8988T (cell line): ENCODE measurements at places on chromosomes 11 and 22.

- DNase-seq, result no peak
Measured at GRCh38 chr22:43978558-43978957, 23.3 kb downstream of the SAMM50 start.

DNA sequence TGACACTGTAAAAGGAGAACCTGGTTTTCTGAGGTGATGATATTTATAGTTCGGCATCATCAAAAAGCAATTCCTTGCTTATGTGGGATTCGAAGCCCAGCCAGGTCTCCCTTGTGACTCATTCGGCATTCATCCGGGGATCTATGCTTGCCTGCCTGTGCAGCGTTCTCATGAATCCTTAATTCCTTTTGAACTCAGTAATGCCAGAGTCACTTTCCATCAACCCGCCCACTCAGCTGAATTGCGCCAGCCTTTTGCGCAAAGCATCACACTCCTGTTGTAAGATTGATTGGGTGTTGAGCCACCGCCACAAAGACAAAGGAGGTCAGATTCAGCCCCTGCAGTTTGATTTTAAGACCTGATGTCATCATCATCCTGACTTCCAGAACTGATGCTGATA is 128.6 kb downstream of the SLC17A6 start:
- DNase-seq, result no peak

DNA sequence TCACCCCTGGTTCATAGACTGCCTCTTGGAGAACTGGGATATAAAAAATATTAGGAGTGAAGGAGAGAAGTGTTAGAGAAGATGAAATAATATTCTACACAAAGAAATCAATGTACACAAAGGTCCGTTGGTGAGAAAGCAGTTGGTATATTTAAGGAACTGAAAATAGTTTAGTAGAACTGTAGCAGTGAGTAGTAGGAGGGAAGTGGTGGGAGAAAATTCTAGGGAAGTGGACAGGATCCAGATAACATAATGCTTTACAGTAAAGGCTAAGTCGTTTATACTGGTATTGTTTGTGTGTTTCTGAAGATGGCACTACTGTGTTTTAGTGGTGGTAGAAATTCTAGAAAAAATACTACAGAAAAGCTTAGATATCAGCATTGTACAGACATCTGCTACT is 120.8 kb upstream of the CHORDC1 start:
- no peak for DNase-seq

- no peak for DNase-seq
Measured at GRCh38 chr11:74636630-74637184, 44.3 kb downstream of the POLD3 start.

DNA sequence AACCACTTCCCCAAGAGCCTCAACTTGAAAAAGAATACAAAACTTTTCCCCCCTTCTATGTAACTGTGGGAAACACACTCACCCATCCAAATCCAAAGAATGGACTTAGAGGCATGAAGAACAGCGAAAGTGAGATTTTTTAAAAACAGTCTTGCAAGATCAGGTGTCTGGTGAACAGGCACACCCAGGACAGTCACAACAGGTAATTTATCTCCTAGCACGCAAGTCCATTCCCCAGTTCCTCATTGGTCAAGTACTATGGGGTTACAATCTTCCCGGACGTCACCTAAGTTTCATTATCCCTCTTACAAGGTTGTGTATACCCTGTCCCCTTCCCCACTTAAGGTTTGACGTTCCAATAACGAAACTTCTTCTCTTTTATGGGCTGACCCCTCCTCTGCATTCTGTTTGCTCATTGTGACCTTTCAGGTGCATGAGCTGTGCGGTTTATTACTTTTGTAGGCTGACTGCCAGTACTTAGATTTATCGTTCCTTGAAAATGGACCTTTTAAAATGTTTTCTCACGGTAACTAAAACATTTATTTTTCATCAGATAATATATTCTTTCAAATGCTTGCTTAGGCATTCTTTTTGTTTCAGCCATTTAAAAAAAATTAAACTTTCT is 1401.9 kb downstream of the FAM181B start:
- no peak for DNase-seq

DNA sequence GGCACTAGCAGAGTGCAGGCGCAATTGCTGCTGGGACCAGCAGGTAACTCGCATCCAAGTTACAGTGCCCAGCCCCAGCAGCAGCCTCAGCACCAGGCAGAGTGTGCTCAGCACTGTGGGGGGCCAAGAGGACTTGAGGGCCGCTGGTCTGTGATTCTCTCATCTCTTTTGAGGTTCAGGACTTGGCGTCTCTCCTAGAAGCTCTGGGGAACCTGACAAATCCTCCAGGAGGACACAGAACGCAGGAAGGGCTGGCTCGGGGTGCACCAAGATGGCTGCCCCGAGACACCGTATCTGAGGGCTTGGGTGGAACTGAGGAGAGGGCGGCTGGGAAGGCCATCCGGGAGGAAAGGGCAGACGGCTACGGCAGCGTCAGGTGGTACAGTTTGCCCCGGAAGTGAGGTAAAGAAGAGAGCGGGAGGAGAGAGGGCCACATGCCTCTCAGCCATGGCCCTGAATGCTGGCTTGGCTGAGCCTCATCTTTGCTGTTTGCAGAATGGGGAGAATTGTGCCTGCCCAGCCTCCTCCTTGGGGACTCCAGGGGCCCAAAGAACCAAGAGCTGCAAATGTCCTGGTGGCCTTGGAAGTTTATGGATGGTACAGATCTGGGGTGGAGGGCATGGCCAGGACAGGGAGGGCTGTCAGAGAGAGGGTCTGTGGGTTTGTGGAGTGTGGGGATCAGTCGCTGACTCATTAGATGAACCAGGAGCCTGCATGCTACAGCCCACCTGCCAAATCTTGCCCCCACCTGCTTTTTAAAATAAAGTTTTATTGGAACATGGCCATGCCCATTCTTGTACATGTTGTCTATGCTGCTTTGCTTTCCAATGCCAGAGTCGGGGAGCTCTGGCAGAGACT is 78.0 kb downstream of the MYEOV start:
- DNase-seq, result no peak

- no peak for DNase-seq
Measured at GRCh38 chr22:48353116-48353947, 1474.3 kb downstream of the BRD1 start.

DNA sequence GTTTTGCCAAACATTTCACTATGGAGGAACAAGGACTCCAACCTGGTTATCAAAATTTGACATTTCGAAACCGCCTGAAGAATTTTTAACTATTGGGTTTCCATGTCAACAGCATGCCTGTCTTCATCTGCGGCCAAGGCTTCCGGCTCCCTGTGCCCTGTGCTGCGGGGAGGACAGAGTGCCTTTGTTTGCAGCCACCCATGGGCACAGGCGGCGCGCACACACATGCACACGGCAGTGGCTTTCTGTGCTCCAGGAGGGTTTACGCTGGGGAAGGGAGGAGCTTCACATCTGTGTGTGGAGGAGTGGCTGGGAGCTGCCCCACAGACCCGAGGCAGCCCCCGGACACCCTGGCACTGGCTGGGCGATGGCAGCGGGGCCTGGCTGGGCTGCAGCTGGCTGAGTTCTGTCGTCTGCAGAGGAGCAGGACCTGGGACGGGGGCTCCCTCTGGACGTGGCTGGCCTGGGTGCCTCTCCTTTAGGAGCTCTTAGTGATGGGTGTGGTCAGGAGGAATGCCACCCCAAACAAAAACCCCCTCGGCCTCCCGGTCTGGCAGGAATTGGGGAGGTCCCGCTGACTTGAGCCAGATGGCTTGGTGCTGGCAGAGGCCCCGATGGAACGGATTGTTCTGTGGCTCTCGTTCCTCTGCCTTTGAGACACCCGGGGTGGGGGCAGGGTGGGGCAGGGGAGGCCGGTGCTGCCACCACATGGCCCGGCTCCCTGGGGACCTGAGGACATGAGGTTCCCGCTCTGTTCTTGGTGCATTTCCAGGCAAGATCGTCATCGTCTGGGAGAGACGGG is 1290.9 kb downstream of the BRD1 start:
- DNase-seq, result no peak

DNA sequence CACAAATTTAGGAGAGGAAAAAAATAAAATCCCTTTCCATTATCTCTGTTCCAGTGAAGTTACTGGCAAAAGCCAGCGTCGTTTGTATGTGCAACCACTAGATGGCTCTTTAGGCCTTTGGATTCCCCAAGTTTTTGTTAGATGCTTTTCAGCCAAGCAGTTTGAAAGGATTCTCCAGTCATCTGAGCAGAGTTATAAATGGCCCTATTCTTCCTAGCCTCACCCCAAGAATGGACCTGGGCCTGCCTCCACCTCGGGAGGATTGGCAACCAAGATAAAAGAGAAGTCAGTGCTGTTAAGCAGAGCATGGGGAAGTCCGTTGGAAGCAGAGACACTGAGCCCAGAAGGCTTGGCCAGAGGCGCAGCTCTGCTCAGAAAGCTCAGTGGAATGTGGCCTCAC is 15.4 kb downstream of the FAM181B start:
- peak; percentile 40 for DNase-seq

GRCh38 chr11:120061761-120062560 is 76.0 kb downstream of the TRIM29 start:
- DNase-seq, result no peak

DNA sequence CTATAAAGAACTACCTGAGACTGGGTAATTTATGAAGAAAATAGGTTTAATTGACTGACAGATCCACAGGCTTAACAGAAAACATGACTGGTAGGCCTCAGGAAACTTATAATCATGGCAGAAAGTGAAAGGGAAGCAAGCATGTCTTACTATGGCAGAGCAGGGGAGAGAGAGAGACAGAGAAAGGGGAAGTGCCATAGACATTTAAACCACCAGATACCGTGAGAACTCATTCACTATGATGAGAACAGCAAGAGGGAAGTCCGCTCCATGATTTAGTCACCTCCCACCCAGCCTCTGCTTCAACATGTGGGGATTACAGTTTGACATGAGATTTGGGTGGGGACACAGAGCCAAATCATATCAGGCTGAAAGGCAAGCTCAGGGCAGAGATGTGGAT is 327.1 kb upstream of the DDI1 start:
- no peak for DNase-seq

GRCh38 chr11:1171985-1172728 is 14.4 kb downstream of the MUC5AC start:
- no peak for DNase-seq

DNA sequence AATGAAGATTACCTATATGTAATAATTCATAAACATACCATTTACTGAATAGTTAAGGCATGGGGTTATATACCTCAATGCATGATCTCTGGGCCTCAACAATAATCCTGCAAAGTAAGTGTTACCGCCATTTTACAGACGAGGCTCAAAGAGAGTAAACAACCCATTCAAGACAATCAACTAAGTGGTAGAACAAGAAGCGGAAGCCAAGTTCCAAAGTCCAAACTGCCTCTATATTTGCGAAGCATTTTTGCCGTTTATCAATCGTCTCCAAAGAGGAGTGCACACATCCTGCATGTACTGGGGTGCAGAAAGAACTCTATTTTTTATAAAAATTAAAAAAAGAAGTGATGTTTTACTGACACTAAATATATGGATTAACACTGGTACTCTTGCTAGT is 27.5 kb upstream of the P4HA3 start:
- DNase-seq, result no peak

DNA sequence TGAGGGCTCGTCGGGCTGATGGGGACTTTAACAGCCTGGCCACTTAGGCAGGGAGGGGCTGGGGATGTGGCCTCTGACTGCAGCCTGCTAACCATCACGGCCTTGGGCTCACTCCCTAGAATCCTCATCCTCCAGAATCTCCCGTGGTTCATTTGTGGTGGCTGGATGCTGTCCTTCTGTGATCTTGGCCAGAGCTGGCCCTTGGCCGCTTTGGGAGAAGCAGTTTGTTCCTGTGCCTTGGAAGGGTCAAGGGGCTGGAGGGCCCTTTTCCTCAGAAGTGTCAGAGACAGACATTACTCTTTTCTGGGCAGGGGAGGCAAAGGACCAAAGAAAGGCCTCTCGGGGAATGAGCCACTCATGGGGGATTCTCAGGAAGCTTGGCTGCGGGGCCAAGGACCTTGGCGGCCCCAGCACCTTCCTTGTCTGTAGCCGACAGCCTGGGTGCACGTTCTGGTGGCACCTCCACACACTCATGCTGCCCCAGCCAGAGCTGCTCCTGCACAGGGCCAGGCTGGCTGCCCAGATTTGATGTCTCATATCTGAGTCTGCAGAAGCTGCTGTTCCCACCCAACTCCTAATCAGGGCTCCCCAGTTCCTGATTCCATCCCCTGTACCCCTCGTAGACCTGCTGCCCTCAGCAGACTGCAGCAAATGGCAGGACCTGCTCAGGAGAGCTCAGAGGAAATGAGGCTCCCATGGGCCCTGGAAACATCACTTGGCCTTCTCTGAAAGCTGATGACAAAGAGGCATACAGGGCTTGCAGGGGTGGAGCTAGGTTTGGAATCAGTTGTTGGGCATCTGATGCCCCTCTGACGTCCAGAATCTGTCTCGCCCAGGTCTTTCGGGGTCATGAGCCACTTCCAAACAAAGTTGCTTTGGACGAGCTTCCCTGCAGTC is 107.7 kb downstream of the CTTN start:
- no peak for DNase-seq

GRCh38 chr11:126059238-126059781 is 3.4 kb downstream of the CDON start:
- no peak for DNase-seq

GRCh38 chr11:122851366-122851966 is 13.2 kb downstream of the CRTAM start:
- no peak for DNase-seq

DNA sequence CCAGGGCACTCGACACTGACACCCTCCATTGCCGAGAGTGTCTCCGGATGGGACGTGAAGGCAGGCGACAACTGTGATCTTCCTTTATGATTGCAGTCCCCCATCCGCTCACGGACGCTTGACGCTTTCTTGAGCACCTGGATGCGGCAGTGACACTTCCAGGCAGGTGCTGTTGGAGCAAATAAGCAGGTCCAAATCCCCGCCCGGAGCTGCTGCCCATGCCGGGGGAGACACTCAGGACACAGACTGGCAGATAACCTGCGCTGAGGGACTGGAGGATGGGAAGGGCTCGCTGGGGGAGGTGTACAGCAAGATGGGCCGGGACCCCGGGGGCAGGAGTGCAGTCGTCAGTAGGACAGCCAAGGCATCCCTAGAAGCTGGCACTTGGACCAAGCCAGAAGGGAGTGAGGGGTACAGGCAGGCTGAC is 1403.5 kb downstream of the BRD1 start:
- no peak for DNase-seq

GRCh38 chr11:124745835-124746620 is 6.0 kb downstream of the VSIG2 start:
- DNase-seq, result peak; percentile 91

GRCh38 chr11:44729063-44729462 is 2.3 kb downstream of the TSPAN18 start:
- DNase-seq, result no peak

- no peak for DNase-seq
Measured at GRCh38 chr22:24950272-24950902, 2.1 kb upstream of the KIAA1671 start.

- peak; percentile 33 for DNase-seq
Measured at GRCh38 chr11:128687321-128687720, 6.6 kb upstream of the FLI1 start.
